ENCODE measurements at places on chromosomes 7 and 10.

DNA sequence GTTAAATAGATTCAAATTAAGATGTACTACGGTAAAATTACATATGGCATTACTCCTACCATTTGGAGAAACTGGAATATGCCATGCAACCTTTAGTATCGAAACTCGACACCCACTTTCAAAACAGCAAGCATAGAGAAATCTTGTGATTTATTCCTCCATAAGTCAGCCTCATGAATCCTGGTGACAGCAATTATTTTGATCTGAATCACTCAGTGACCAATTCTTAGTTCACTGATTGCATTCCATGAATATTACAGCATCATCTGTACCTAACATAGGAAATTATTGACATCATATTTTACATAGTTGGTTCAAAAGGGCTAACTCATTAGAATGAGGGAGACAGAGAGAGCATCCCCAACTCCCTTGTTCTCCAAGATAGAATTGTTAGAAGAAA lies 89.6 kb downstream of the CACNB2 start:
- no peak for DNase-seq

GRCh38 chr10:6194311-6194710 lies 8.4 kb upstream of the PFKFB3 start:
- DNase-seq = no peak

GRCh38 chr7:101538596-101539459 lies 90.3 kb downstream of the MYL10 start:
- peak; percentile 24 for DNase-seq

- no peak for DNase-seq
Measured at GRCh38 chr10:96984541-96985131, 152.5 kb downstream of the LCOR start.

GRCh38 chr10:25061711-25062449 lies 45.5 kb downstream of the THNSL1 start:
- no peak for DNase-seq
